Right renal cortex interstitium (tissue), 3 donors: ENCODE measurements at places on chromosomes 16 and 17. TPM values are rescaled to one million over a fixed set of nuclear protein-coding genes. Genes with fewer than 3 reads are reported as not detected.

Gene PARD6A
- polyA plus RNA-seq = 3.2 TPM

Gene CCL14
- 25.3 TPM for polyA plus RNA-seq

Gene GHDC
- polyA plus RNA-seq = 14.2 TPM

Gene CXCL16
- 13.8 TPM for polyA plus RNA-seq

DNA sequence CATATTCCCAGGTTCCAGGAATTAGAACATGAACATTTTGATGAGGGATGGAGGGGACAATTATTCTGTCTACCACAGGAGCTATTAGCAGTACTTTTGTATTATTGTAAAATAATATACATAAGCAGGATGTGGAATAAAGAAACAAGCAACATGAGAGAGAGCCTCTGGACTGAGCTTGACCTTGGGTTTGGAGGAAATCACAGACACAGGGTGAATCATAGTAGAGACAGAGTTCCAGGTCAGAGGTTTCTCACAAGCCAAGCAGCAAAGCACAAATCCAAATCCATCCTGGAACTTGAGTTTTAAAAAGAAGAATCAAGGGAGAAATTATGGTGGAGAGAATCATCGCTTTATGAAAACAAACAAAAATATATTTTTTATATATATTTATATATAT is 5.1 kb downstream of the KRT31 start:
- DNase-seq = no peak

DNA sequence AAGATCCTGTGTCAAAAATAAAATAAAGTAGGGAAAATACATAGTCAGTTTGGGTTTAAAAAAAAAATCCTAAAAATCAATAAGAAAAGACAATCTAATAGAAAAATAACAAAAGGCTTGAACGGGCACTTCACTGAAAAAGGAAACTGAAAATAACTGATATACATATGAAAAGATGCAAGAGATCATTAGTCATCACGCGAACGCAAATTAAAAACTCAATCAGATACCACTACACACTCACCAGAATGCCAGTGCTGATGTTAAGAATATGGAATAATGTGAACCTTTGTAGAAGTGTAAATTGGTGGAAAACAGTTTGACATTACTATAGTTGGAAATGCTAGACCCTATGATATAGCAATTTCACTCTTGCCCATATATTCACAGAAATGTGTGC is 14.6 kb downstream of the GNGT2 start:
- DNase-seq = no peak

GRCh38 chr17:47730681-47731080 is 2.4 kb upstream of the TBX21 start:
- no peak for DNase-seq

- DNase-seq = no peak
Measured at GRCh38 chr17:46782250-46782953, 36.1 kb downstream of the WNT3 start.

- no peak for DNase-seq
Measured at GRCh38 chr17:68792873-68793272, 162.3 kb downstream of the ABCA8 start.

DNA sequence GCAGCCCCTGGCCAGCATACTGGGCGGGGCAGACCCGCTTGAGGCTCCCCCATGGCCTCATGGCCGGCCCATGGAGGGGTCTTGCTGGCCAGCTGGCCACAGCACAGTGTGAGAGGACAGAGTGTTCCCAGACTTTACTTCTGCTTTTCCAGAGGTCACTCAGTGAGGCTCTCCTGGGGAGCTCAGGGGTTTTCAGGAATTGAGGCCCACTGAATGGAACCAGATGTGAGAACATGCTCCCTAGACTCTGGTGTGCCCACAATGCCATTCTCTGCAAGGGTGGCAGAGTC is 21.2 kb downstream of the ATP6V0D1 start:
- DNase-seq = no peak

GRCh38 chr17:44354582-44355561 is 8.8 kb downstream of the FAM171A2 start:
- no peak for DNase-seq

GRCh38 chr17:78808163-78808562 is 26.1 kb upstream of the CYTH1 start:
- no peak for DNase-seq
